ENCODE measurements at places on chromosomes 6 and 20.

DNA sequence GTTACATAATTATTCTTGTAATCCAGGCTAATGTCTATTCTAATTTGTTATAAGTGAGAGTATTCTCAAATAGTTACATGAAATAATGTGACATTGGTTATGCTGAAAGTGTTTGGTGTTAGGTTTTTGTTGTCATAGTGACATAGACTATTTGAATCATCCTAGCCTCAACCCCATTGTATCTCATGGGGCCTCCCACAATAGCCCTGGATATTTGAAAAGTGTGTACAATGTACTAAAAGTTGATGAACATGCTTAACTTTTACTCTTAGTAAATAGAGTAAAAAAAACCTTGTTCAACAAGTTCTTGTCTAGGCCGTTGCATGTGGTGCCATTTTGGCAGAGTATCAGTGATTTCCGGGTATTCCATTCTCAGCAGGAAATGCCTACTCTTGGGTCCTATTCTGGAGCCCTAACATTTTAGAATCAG is 83.0 kb downstream of the RTN4IP1 start:
- no peak for DNase-seq

- DNase-seq: no peak
These were observed 42.2 kb upstream of the SCRT2 start for GRCh38 chr20:717832-718231.

GRCh38 chr20:21235484-21236445 is 67.4 kb upstream of the XRN2 start:
- DNase-seq: no peak

DNA sequence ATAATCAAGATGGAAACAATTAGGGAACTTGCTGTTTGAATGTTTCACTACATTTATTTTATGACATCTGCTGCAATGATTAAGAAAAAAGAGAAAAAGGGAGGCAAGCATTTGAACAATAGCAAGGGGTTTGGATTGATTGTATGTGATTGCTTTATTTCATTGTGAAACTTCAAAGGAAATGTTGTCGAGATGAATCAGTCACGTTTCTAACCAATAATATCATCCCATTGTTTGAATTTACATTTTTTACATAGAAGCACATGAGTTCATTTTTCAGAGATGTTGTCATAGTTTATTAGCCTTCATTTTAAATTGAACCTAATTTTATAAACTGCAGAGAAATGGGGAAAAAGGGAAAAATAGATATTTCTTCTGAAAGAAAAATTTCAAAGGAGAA is 572.0 kb downstream of the KIF16B start:
- no peak for DNase-seq

GRCh38 chr20:37419307-37419706 is 73.4 kb downstream of the SRC start:
- DNase-seq: no peak

DNA sequence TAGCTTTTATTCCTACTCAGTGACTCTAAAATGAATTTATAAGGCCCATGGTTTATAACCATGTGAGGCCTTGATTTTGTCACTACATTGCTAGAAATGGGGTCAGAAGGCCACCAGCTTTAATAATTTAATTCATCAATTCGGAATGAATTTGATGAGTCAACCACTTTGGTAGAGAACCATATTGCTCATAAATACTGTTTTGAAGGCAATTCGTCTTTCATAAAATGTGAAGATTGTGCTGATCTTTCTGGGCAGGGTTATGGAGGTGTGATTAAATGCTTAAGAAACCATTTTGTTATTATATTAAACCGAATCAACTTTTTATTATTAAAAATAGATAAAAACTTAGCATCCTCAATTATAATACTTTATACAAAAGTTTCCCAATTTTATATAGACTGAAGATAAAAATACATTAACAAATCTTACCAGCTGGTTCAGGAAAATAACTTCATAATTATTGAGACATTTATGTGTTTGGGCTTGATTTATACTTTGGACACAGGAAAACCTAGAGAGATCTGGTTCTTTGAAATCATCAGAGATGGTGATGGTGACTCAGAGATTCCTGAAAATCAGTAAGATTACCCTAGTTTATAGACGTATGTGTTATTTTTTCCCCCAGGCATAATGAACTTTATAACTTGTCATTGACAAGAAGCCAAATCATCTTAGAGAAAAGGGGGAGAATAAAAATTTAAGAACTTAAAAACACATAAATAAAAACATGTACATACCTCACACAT is 10.6 kb downstream of the HCRTR2 start:
- DNase-seq: no peak

DNA sequence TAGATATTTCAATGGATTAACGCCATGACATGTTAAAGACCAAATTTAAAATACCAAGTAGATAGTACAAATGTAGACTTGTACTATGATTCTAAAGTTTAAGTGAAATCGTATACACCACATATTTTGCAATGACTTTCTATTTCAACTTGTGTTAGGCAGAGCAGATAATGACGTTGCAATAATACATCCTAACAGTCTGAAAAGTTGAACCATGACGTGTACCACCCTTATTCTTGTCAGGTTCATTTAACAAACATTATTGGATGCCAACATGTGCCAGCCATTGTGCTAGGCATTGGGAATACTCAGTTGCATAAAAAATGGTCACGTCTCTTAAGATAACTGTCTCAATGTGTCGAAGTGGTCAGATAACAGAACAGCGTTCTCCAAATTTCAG is 50.0 kb downstream of the BCAS1 start:
- DNase-seq: no peak

DNA sequence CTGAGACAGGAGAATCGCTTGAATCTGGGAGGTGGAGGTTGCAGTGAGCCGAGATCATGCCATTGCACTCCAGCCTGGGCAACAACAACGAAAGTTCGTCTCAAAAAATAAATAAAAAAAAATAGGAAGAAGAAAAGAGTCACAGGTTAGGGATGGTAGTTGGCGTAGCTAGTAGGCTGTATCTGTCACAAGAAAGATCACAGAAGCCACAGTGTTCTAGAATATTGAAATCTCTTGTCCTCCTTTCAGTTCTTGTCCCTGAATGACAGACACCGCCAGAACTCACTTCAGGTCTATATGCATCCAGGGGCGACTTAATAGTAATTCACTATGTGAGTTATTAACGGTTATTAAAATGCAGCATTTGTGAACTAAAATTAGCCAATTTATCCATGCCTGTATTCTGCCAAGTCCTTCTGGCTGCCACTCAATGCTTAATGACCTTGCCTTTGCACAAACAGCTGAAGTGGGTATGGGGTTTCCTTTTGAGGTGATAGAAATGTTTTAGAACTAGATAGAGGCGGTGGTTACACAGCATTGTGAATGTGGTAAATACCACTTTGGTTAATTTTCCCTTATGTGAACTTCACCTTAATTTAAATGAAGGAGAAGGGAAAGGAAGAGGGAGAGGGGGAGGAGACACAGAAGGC is 41.3 kb upstream of the ZMYND8 start:
- peak; percentile 55 for DNase-seq

- DNase-seq: no peak
These were observed 70.2 kb upstream of the GATA5 start for GRCh38 chr20:62545901-62546525.

DNA sequence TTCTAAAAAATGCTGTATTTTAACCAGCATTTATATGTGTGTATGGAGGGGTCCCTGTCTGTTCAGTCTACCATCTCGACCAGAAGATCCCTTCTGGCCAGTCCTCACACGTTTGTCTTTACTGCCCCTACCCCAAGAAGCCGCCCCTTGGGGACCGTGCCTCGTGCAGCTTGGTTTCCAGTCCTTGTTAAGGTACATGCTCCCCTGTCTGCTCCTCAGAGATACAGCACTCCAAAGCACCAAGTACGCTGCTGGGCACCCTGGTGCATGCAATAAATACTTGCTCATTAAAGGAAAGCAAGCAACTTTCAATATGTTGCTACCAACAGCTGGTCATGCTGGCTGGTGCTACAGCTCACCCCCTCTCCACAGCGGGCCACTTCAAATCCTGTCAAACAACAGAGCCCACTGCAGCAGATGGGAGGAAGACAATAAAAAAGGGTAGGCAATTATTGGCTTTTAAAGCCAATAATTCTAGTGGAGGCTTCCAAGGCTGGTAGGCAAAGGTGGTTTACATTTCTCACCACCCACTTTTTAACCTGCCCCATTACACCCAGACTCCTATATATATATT is 61.6 kb downstream of the PSMG4 start:
- DNase-seq: no peak

- DNase-seq: no peak
These were observed 402.0 kb upstream of the SLC35B3 start for GRCh38 chr6:8837343-8837742.

DNA sequence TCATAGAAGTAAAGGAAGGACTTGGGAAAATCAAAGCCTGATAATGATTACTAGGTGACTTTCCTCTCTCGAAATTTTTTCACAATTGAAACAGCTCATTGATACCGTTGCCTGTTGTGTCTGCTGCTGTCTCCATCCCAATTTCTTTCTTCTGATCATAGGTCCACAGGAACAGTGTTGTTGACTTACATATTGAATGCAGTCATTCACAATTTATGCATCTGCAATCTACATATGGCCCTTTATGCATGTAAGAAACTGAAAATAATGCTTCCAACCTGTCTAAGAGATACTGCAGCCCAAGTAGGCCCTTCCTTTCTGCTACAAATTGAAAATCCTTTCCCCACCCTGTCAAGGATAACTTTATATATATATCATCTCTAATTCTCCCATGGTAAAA is 381.3 kb downstream of the PKHD1 start:
- DNase-seq: no peak

- DNase-seq: no peak
These were observed 1.2 kb downstream of the HLA-DQA2 start for GRCh38 chr6:32742374-32742773.

- DNase-seq: no peak
These were observed 36.1 kb downstream of the F13A1 start for GRCh38 chr6:6284221-6284966.

DNA sequence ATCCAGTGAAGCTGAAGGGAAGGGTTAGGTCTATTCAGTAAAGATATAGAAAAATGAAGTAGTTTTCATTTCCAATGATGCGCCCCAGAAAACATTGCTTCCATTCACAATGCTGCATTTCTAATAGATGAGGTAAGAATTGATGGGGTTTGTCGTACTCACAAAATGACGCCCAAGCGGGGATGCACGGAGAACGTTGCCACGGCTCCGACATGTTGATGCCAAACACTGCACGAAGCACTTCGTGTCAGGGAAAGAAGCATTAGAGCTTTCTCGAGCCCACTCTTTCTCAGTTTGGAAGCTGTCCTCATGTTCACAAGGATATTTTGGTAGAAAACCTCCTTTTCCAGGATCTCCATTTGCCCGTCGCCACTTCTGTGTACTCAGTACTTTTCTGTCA is 21.6 kb upstream of the MAFB start:
- no peak for DNase-seq

DNA sequence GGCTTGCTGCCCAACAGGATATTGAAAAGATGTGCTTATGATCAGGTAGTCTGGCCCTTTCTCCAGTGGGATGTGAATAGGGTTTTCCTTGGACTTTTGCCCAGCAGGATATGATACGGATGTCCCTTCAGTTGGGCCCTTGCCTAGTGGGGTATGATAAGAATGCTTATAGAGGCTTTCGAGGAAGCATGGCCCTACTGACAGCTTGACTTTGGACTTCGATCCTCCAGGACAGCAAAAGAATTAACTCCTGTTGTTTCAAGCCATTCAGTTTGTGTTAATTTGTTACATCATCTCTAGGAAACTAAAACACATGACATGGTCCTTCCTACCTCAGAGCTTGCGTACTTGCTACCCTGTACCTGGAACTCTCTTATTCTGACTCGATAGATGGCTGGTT is 9.7 kb upstream of the ZNF334 start:
- no peak for DNase-seq

GRCh38 chr20:18984238-18985200 is 170.9 kb downstream of the SCP2D1 start:
- DNase-seq: no peak

GRCh38 chr20:37695684-37696342 is 2.0 kb downstream of the CTNNBL1 start:
- no peak for DNase-seq

DNA sequence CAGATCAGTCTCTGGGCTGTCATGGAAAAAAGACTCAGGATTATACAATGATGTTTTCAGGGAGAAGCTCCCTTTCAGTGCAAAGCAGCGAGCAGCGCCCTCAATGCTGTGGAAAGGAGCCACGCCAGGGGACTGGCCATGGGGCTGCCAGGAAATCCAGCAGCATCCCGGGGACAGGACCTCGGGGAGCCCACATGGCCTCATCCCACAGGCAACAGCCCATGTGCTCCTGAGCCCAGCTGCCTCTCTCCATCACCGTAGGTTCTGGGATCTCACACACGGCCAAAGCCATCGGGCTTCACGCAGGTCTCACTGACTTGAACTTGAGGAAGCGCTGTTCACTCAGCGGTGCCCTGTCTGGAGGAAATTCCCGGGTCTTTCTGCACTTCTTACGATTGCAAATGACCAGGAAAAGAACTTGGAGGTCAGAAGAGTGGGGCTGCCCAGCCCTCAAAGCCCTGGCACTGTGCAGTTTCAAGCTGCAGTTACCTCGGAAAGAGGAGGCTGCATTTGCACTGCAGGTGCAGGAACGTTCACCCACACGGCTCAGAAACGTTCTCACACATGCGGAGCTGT is 125.9 kb upstream of the THBS2 start:
- DNase-seq: no peak

DNA sequence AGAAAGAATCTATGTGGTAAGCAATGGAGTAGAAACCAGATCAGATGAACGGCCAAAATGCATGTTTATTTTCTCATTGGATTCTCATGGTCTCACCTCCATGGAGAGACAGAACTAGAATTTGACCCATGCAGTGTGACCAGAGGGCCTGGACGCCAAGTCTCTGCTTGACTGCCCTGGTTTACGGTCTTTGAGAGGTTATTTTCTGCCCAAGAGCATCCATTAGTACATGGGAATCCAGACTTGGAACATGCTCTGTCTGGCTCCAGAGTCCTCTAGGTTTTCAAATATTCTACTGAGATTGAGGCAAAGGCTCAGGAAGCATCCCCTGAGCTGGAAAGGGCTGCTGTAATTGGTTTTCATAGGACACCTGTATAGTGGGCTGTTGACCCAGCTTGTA is 45.5 kb upstream of the UST start:
- DNase-seq: no peak

DNA sequence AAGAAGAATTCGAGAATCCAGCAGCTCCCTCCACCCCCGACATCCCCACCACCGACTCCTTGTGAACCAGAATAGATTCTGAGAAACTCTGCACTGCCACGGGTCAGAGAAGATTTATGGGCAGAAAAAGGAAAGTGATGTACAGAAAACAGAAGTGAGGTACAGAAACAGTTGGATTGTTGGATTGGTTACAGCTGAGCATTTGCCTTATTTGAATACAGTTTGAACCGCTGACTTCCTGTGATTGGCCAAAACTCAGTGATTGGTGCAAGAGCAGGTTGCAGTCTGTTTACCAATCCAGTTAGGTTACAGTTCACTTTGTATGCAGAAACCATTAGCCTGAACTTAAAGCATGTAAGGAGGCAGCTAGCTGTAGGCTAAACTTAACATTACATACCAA is 131.2 kb upstream of the HDDC2 start:
- no peak for DNase-seq

DNA sequence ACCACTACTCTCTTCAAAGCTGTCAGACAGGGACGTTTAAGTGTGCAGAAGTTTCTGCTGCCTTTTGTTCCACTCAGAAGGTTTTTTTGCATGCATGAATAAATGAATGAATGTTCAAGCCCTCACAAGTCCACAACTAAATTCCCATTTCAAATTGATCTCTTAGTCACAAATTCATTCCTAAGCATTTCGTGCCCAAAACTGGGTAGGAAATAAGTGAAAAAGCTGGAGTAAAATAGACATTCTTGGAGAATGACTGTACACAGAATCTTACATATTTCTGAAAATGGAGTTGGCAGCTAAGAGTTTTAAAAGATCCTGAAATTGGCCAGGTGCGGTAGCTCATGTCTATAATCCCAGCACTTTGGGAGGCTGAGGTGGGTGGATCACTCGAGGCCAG is 117.6 kb downstream of the PERP start:
- no peak for DNase-seq
